MV-4-11 (cell line): ENCODE measurements at places on chromosomes 5 and 9.

DNA sequence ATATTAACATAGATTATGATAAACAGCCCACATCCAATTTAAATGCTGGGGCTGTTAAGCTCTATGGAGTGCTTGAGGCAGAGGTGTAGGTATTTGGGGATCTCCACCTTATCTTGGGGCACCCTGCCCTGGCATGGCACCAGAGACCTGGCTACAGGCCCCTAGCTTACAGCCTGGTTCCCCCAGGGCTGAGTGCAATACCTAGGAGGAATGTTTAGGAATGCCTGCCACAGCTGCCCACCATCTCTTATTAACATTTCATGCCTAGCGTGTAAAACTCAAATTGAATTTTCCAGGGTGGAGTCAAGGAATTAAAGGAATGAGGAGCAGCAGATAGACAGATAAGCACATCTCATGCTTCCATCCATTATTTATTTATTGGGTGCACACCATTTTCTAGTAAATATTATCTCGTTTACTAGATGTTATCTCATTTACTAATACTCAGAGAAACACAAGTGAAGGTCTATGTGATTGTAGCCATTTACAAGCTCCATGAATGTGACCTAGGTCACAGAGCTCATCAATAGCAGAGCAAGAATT is 55.6 kb upstream of the TNFSF8 start:
- DNase-seq = no peak

GRCh38 chr5:33291216-33292000 is 149.4 kb upstream of the TARS1 start:
- no peak for DNase-seq

DNA sequence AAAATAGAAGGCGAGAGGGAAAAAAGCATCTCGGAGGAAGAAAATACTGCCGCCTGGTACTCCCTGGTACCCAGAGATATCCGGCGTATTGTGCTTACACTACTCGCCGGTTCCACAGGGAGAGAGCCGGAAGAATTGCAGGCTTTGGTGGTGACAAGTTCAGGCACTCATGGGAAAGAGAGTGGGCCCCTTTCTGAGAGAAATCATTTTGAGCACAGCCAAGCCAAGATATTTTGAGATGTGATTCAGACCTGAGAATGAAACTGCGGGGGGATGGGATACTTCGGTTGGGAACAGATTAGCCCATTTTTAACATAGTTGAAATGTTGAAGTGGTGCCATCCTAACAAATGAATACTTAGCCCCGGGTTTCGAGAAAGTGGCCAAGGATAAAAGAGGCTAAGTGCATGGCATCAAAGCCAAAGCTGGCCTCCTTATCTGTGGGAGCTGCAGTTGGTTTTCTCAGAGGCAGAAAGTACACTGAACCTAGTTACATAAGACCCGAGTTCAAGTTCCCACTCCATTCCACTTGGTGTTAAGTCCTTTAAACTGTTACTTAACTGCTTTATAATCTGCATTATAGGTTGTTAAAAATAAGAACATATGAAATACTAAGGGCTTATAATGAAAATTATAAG is 62.7 kb downstream of the SLC1A3 start:
- no peak for DNase-seq

DNA sequence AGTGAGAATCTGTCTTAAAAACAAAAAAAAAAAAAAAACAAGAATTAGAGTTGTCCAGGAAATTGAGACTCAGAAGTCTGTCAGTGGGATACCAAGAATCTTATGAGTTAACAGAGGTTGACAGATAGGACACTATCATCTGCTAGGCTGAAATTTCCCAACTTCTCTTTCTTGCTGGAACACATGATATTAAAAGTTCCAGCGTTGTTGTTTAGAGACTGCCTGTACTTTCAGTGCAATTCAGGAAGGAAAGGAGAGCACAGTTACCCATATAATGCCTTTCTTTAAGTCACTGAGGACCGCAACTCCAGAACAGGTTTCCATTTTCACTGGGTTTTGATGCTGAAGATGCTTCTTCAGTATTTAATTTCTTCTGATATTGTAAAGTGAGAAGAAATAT is 13.5 kb downstream of the TRPM6 start:
- no peak for DNase-seq

- no peak for DNase-seq
Observed at GRCh38 chr9:109074236-109074889, 45.4 kb downstream of the TMEM245 start.

- DNase-seq = peak; percentile 31
Observed at GRCh38 chr5:120614531-120615180, 150.6 kb downstream of the PRR16 start.

GRCh38 chr5:132050661-132051552 is 9.5 kb upstream of the IL3 start:
- no peak for DNase-seq

DNA sequence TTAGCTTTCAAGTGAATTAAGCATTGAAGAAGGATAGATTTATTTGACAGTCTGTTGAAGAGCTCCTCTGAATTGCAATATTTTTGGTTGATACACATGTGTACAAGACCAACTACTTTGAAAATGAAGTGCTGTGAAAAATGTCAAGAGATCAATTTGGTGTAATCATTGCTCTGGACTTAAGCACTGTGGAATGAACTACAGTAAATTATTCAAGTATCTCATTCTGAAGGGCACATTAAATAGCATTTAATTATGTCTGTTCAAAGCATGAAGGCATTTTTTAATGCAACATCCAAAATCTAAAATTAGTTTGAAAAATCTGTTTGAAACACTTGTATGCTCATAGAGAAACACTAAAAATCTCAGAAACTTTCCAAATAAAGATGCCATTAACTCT is 107.5 kb downstream of the CDH18 start:
- DNase-seq = no peak

GRCh38 chr5:150619359-150620230 is 20.9 kb upstream of the SYNPO start:
- DNase-seq = no peak

DNA sequence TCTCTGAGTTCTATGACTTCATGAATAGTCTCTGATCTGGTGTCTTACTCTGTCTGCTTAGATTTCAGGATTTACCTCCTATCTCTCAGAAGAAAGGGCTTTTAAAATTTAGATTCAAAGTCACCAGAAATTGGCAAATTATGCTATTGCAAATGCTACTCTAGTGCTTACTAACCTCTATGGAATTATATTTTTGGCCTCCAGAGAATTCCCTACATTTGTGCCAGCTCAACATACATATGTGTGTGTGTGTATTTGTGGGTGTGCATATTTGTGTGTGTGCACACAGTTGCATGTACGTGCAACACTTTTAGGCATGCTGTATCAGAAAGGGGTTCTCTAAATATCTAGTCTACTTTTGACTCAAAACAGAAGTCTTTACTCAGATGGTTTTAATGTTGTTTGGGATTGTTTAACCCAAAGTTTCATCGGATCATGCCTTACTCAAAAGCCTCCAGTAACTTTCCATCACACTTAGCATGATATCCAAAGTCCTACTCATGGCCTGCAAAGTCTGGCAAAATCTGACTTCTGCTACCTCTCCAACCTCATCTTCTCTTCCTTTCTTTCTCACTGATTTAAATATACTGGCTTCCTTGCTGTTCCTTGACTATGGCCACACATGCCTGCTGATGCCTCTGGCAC is 147.6 kb upstream of the NR3C1 start:
- DNase-seq = no peak

GRCh38 chr5:77266291-77266690 is 55.8 kb downstream of the PDE8B start:
- no peak for DNase-seq

- no peak for DNase-seq
Observed at GRCh38 chr9:89807682-89808075, 202.9 kb downstream of the GADD45G start.

DNA sequence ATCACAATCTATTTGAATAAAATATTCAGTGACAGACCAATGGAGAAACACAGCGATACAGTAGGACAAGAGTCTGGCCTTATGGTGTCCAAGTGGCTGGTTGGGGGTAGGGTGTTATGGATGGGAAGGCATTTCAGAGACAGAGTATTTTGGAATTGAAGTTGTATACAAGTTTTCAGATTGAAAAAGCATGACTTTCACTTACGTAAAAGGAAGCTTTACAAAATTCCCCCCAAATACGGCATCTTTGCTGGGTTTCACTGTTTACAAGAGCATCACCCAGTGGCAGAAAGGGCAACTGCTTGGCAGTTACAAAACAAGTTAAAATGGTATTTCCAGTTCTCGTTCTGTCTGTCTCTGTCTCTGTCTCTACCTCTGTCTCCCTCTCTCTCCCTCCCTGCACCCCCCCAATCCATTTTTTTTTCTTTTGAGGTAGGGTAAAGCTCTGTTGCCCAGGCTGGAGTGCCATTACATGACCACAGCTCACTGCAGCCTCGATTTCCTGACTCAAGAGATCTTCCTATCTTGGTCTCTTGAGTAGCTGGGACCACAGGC is 86.2 kb downstream of the PTPN3 start:
- DNase-seq = peak; percentile 78

GRCh38 chr9:131480258-131480657 is 22.5 kb upstream of the POMT1 start:
- no peak for DNase-seq

DNA sequence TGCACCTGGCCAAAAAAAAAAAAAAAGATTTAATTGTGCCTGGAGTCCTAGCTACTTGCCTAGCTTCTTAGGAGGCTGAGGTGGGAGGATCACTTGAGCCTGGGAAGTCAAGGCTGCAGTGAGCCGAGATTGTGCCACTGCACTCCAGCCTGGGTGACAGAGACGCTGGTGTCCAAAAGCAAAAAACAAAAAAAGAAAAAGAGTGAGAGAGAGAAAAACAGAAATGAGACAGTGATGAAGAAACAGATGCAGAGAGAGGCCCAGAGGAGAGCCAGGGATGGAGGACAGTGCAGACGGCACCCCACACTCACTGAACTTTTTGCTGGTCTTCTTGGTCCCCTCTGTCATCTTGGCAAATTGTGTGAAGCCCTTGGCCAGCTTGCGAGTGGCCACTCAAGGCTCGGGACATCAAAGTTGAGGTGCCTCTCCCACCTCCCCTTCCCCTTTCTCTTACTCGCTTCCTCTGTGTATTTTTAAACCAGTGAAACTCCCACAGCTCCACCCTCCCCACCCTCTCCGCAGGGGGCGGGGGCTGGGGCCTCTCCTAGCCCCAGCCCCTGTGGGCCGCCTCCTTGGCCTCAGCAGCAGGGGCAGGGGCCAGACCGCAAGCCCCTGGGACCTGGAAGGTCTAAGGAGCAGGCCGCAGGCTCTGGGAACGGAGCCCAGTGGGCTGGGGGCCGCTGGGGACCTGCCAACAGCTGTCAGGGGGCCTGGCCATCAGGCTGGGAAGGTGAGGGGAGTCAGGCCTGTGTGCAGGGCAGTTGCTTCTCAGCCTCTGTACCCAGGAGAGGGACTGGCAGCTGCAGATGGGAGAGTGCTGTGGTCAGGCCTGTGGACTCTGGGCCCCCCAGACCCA is at the start of gene SH2D3C:
TSS of gene SH2D3C (minus strand) at position 387 of the 856 bp plus-strand sequence. CDS start at position 348, 39 bp downstream.
- peak; percentile 78 for DNase-seq

DNA sequence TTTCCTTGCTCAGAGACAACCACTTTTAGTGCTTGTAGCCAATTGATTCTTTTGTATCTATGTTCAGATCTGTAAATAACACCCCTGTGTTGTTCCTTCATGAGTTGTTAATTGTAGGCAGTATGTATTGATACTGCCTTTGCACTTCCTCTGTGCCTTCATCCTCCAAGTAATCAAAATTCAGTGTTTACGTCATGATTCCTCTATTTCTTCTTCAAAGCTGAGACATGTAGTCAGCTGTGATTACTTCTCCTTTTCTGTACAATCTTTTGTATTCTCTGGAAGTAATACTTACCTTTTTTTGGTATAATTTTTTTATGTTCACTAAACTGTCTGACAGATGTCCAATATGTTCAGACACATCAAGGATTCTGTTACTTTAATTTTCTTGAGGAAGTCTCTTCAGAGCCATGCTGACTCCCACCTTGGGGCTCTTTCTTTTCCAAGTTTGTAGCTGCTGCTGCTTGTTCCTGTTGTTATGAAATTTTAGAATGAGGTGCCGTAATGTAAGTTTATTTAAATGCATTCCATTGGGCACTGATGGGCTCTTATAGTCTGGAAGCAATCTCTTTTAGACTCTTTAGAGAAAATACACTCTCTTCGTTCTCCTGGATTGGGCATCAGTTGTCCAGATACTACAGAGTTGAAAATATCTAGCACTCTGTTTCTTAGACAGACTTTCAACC is 30.5 kb upstream of the LRRC70 start:
- peak; percentile 54 for DNase-seq

DNA sequence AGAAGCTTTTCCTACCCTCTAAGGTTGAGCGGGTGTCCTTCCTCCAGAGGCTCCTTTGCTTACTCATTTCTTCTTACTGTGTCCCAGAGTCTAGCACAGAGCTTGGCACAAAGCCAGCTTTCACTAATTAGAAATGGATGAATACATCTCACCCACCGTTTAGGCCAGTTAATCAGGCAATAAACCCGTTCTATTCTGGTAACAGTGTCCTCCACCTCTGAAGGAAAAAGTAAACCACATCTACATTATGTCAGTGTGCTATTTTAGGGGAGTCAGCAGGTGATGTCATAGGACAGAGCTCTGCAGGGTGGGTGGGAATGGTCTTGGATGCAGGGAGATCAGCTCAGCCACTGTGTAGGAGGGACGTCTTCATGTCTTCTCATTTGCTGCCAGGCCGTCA is 109.2 kb downstream of the OSTF1 start:
- DNase-seq = no peak

GRCh38 chr9:15206903-15207696 is 99.9 kb downstream of the TTC39B start:
- peak; percentile 16 for DNase-seq

- DNase-seq = no peak
Observed at GRCh38 chr9:72462340-72462739, 59.1 kb upstream of the TMC1 start.

DNA sequence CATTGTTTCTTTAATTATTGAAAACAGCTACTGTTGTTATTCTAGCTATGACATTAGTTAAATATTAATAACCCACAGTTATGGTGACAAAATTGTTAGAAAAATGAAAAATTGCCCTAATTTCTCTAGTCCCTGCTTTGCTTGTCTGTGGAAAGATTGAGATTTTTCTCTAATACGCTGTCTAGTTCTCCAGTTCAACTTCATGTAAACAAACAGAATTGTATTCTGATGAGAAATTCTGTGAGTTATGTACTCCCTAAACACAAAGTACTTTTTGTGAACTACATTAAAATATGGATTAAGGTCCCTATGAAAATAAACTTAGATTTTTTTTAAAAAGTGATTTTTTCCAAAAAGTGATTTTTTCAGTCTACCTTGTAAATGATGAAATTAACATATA is 8.7 kb downstream of the SLF1 start:
- no peak for DNase-seq

- DNase-seq = no peak
Observed at GRCh38 chr9:15831384-15831783, 278.5 kb downstream of the CCDC171 start.

GRCh38 chr5:173615884-173616576 is 420 bp downstream of the BOD1 start:
- peak; percentile 67 for DNase-seq

DNA sequence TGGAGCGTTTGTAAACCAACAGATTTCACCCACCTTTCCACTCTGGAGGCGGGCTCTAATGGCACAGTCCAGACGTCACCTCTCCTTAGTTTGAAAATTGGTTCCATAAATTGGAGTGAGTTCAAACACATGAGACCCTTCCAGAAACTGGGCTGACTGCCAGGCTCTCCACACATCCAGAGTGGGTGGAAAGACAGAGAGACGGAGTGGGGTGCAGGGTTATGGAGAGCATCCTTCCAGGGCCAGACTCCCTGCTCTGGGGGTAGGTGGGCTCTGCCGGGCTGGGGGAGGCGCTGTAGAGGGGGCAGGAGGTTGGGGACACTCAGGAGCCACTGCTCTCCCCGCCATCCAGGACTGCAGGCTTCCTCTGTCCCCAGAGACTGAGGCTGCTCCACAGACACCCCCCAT is 104.7 kb upstream of the PHYKPL start:
- no peak for DNase-seq

GRCh38 chr9:94108584-94108983 is 24.3 kb downstream of the PTPDC1 start:
- no peak for DNase-seq
